GM23248 (cell line): ENCODE measurements at places on chromosomes 11 and 22. TPM values are rescaled to one million over a fixed set of nuclear protein-coding genes. Genes with fewer than 3 reads are reported as not detected.

GRCh38 chr11:126452241-126453101 lies 97.0 kb downstream of the ST3GAL4 start:
- H3K27ac ChIP-seq = no peak overlapping the region
- H3K36me3 ChIP-seq = no peaks in the 10 kb centered on the region
- H3K4me1 ChIP-seq = no peaks in the 10 kb centered on the region

DNA sequence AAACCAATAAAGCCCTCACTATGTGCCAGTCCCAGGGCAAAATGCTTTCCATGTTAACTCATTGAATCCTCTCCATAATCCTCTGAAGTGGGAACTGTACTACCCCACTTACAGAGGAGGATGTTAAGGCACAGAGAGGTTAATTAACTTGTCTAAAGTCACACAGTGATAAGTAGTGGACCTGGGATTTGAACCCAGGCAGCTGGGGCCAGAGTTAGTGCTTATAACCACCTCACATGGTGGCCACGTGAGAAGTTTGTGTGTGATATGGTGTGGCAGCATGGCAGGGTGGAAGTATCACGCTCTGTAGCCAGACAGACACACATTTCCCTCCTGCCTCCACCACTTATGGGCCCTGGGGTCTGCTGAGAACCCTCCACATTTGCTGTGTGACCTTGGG lies 16.5 kb downstream of the PARVG start:
- H3K36me3 ChIP-seq = no peaks in the 10 kb centered on the region
- peaks cover 6% of the 10 kb centered on the region for H3K4me1 ChIP-seq
- H3K27me3 ChIP-seq = peaks cover 6% of the 10 kb centered on the region
- H3K4me3 ChIP-seq = no peak overlapping the region
- H3K27ac ChIP-seq = no peak overlapping the region
- no peak for DNase-seq

DNA sequence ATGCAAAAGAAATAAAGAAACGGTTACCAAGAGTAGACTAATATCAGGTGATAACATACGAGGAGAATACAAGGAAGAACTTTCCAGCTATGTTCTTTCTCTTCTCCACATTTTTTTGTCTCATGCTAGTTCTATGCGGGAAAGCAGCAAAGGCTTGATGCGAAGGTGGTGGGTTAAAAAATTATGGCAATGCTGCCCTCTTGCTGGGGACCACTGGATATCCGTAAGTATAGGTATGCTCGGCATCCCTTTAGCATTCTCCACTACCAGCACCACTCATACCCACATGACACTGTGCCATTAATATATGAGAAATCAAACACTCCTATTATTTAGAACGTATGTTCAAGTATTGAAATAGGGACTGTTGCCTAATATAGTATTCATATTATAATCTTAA lies 776.4 kb downstream of the LRRC4C start:
- no peak overlapping the region for H3K4me3 ChIP-seq
- no peak for DNase-seq
- no peaks in the 10 kb centered on the region for H3K4me1 ChIP-seq

Gene OLFML1
- polyA plus RNA-seq = 0.46 and 0.53 TPM in 2 replicates

Gene OR8G1
- not detected in 2 replicates for polyA plus RNA-seq

Gene OR56A4
- not detected in 2 replicates for polyA plus RNA-seq

DNA sequence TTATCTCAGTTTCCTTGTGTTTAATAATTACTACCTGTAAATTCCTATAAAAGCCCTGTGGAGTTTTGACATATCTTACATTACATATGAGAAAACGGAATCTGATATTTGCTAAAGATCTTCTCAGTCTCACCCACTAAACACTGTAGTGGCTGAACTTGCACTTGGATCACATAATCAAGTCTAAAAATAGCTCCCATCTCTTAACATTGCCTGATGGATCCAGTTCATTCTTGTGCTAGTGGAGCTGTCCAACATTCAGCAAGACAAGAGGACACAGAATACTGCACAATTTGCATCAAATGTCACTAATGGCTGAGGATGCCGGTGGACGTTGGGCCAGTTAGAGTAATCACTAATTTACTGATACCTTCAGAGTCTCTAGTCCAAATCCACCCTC lies 569.9 kb upstream of the ANO5 start:
- H3K4me1 ChIP-seq = no peaks in the 10 kb centered on the region
- H3K4me3 ChIP-seq = no peak overlapping the region
- no peak for DNase-seq
- no peaks in the 10 kb centered on the region for H3K27me3 ChIP-seq

DNA sequence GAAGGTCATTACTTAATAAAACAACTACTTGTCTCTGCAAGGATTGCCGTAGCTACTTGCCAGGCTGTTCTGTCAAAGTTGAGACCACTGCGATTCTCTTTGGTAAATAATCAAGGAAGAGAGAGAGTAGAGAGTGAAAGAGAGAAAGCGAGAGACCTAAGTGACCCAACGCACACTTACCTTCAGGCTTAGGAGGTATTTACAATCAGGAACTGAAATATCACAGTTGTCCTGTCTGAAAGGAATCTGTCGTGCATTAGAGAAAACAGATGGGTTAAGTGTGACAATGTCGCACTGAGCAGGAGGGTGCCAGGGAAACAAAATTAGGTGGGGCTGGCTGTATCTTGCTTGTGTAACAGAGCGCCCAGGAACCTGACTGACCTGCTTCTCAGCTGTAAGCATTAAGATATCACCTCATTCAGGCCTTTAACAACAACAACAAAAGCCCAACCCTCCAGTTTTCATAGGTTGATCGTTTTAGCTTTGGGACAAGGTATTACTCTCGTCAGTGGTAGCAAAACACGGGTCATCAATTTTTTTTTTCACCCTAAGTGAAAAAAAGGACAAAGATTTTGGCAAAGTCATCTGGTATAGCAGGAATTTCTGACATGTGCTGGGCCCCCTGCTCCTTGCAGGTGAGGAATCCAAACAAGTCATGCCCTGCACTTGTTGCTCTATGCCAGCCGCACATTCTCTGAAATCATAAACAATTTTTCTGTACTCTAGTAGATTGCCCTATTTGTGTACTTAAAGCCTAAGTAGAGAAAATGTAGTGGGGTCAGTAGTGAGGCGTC lies at the start of gene MUC15:
Gene MUC15, minus strand, starts transcription at position 403 of the 794 bp plus-strand sequence. CDS start 5,169 bp downstream, outside the sequence.
- DNase-seq = no peak
- H3K4me1 ChIP-seq = no peaks in the 10 kb centered on the region
- no peaks in the 10 kb centered on the region for H3K36me3 ChIP-seq
- H3K4me3 ChIP-seq = no peak within 1 kb of the TSS
- no peaks in the 10 kb centered on the region for H3K27me3 ChIP-seq

GRCh38 chr22:49481659-49482399 lies 345.8 kb downstream of the BRD1 start:
- no peak overlapping the region for H3K27ac ChIP-seq
- H3K36me3 ChIP-seq = no peaks in the 10 kb centered on the region
- no peaks in the 10 kb centered on the region for H3K27me3 ChIP-seq

DNA sequence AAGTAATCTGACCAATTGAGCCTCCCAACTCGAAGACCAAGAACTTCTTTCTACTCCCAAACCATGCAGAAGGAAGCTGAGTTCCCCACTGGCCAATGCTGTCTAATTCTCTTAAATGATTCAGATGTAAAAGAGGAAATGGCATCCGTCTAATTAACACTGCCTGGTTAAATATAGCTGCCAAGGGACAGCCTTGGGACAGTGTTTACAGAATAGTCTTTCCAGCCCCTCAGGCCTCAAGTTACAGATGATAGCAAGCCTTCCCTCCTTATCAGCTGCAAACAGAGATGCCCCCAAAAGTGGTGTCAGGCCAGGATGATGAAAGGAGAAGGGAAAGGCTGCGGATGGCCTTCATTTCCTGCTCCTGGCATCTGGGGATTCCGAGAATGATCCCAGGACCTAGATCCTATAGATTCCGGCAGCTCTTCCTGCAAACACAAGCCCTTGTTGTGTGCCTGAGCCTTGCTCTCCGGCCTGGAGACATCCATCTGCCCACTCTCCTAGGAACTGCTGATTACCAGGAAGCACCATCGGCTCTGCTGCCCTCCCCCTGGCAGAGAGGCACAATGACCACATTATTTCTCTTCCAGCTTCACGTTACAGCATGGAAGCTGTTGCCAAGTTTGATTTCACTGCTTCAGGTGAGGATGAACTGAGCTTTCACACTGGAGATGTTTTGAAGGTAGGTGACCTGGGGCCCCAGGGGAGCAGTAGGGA lies 13.5 kb upstream of the TMA7B start:
- H3K36me3 ChIP-seq = no peaks in the 10 kb centered on the region
- peaks cover 39% of the 10 kb centered on the region for H3K27me3 ChIP-seq
- H3K27ac ChIP-seq = no peak overlapping the region
- no peaks in the 10 kb centered on the region for H3K4me1 ChIP-seq
- no peak for DNase-seq

Gene FAR1
- 37.4 and 40.4 TPM in 2 replicates for polyA plus RNA-seq

Gene SLC35E4
- 8.5 and 9.1 TPM in 2 replicates for polyA plus RNA-seq

Gene TEX12
- polyA plus RNA-seq = not detected in 2 replicates

DNA sequence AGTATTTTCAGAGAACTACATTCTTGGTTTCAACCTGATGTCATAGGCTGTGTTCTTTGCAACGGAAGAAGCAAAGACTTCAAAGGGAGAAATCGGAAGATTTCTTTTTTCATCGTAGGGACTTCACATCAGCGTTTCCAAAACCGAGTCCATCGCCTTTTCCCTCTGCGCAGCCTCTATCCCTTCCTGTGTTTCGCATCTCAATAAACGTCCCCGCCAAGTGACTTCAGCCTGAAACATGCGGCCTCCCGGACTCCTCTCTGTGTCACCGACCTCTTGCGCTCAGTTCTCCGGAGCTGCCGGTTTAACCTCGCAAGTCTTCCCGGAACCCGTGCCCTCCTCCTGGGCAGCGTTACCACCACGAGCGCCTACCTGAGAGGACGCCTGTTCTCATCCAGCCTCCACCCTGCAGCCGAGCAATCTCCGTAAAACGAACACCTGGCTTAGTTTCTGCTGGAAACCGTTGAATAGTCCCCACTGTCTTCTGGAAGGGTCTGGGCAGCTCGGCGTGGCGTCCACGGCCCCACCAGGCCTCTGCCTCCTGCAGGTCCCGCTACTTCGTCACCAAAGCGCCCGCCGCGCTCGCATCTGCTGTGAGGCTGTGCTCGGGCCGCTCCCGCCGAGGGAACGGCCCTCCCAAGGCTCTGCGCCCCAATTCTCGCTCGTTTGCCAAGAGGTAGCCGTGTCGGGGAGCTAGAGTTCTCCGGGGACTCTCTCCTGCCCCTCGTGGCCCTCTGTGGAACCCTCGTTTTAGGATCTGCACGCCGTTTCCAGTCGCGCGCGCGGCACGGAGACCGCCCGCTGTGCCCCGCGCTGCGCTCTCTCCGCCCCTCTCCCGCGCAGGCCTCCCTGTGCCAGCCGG lies at the start of gene GLB1L3:
Gene GLB1L3, plus strand, starts transcription at position 846 of the 862 bp plus-strand sequence. CDS start 362 bp downstream, outside the sequence.
- H3K36me3 ChIP-seq = no peaks in the 10 kb centered on the region
- peak; percentile 60 for DNase-seq
- H3K27ac ChIP-seq = no peak within 1 kb of the TSS
- H3K4me1 ChIP-seq = no peaks in the 10 kb centered on the region

- H3K36me3 ChIP-seq = no peaks in the 10 kb centered on the region
- no peak overlapping the region for H3K27ac ChIP-seq
- DNase-seq = no peak
- no peaks in the 10 kb centered on the region for H3K4me1 ChIP-seq
These were observed 591.3 kb upstream of the ARHGAP42 start for GRCh38 chr11:100095809-100096208.

DNA sequence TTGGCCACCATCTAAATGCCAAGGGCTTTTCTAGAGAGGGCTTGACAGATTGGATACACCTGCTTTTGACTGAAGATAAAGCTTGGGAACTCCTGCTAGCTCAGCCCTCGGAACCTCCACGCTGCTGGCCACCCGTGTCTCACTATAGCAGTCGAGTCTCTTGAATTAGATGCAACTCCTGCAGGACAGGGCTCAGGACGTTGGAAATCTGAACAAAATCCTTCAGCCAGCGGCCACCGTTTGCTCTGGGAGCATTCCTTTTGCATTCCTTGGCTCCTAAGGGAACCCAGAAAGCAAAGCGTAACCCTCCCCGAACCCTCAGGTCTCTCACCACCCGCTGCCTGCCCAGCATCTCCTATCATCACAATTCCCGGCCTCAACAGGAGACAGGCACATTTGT lies 77.8 kb downstream of the GRIK4 start:
- H3K4me3 ChIP-seq = no peak overlapping the region
- H3K4me1 ChIP-seq = no peaks in the 10 kb centered on the region
- H3K27me3 ChIP-seq = peaks cover 7% of the 10 kb centered on the region
- no peak for DNase-seq
- H3K27ac ChIP-seq = no peak overlapping the region

- DNase-seq = peak; percentile 99
- H3K36me3 ChIP-seq = no peaks in the 10 kb centered on the region
- no peaks in the 10 kb centered on the region for H3K27me3 ChIP-seq
- H3K4me3 ChIP-seq = peak overlapping the region; percentile 43
These were observed 217.7 kb upstream of the CTSC start for GRCh38 chr11:88555018-88555828.

DNA sequence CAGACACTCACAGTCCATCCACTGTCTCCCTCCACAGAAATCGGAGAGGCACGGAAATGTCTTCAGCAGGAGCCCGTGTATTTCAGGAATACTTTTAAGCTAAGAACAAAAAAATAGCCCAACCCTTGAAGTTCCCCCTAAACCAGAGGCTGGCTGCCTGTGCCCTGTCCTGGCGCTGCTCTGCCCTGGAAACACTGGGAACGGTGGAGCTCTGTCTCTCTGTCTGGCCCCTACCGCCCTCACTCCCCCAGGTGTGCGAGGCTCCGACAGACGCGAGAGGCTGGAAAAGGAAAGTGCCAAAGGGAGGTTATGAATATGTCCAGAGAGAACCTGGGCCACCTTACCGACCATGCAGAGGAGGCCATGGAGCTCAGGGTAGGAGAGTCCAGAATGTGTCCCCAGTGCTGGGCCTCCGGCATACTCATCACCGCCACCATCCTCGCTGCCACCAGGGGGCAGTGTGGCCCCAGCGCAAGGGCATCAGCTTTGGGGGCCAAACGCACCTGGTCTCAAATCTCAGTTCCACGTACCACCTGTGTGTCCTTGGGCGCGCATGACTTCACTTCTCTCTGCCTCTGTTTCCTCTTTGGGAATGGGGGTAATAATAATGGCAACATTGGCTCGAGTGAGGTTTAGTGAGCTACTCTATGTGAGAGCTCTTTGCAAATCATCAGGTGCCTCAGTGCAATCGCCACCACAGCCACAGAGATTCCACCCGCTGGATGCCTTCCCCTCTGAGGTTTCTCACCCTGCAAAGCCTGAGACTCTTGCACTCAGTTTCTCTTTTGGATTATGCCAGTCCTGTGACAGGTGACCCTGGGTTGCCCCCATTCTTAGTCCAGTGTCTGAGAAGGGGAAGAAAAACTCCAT lies 10.4 kb upstream of the SLCO2B1 start:
- no peak overlapping the region for H3K4me3 ChIP-seq
- H3K27ac ChIP-seq = no peak overlapping the region
- H3K36me3 ChIP-seq = no peaks in the 10 kb centered on the region
- peaks cover 25% of the 10 kb centered on the region for H3K27me3 ChIP-seq
- DNase-seq = peak; percentile 57
- peaks cover 4% of the 10 kb centered on the region for H3K4me1 ChIP-seq
